ENCODE measurements at places on chromosomes 2 and 18.

- no peak overlapping the region for H3K4me3 ChIP-seq
- DNase-seq: no peak
- no peaks in the 10 kb centered on the region for H3K36me3 ChIP-seq
- no peak overlapping the region for H3K27ac ChIP-seq
Measured at GRCh38 chr18:6365385-6365784, 49.3 kb downstream of the L3MBTL4 start.

DNA sequence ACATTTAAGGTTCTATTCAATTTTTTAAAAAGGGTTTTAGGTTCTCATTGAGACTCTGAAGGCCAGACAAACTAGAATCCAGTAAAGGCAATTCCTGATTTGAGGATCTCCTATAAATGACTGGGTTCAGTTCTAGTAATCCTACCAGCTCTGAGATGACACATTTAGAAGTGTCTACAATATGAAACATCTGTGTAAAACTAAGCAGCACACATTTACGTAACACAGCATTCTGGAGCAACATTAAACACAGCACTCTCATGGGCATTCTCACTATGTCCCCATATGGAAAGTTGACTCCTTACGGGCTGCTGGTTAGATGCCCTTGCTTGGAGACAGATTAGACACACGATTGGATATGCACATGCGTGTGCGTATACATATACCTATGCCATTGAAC lies 114.4 kb downstream of the ZNF385B start:
- no peak overlapping the region for H3K27ac ChIP-seq
- H3K36me3 ChIP-seq: no peaks in the 10 kb centered on the region
- H3K27me3 ChIP-seq: no peaks in the 10 kb centered on the region

DNA sequence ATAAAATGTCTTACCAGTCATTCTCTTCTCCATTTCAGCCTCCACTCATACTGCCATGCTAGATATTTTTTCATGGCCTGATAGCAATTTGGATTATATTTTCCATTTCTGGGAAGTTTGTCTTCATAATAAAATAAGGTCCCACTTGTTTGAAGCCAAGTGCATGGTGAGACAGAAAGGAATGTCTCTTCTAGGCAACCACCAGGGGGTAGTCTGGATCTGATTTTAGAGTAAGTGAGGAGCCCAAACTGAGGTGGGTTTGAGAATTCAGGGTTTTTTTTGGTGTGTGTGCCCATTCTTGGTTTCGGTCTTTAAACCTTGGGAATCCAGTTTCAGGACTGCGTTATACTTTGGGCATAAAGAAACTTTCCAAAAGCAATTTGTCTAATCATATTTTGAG lies 315.5 kb downstream of the RPRM start:
- no peaks in the 10 kb centered on the region for H3K36me3 ChIP-seq
- H3K27me3 ChIP-seq: no peaks in the 10 kb centered on the region
- H3K27ac ChIP-seq: no peak overlapping the region

DNA sequence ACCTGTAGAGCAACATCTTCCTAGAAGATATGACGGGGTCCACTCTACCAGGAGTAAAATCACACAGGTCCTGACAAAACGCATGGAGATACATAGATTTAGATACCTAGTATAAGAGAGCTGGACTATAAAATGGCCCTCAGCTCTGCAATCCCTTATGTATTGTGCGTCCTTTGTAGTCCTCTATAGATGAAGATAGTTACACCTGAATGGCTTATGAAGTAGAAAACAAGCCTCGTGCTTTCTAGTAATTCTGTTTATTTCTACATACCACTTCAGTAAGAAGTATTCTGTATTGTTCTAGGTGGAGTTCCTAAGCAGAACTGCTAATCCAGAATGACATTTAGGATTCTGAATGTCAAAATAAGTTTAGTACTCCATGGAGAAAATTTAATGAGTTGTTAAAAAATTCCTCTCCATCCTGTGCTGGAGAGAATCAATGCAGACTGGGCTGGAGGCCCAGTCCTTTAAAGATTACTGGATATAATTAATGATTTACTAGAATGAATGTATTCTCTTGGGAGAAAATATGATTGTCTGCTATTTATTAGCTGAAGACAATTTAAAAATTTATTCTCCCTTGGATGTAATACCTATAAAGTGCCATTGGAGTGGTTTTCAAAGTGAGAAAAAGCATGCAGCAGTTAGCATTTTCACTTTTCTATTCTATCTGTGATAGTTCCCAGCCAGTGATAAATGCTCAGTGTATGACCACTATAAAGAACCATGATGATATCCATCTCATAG lies 147.3 kb upstream of the UNC80 start:
- no peak overlapping the region for H3K27ac ChIP-seq
- H3K4me1 ChIP-seq: no peaks in the 10 kb centered on the region
- no peaks in the 10 kb centered on the region for H3K36me3 ChIP-seq
- DNase-seq: no peak
- H3K27me3 ChIP-seq: no peaks in the 10 kb centered on the region
- no peak overlapping the region for H3K4me3 ChIP-seq

GRCh38 chr2:60352491-60353405 lies 200.7 kb downstream of the BCL11A start:
- H3K27me3 ChIP-seq: peaks cover 6% of the 10 kb centered on the region
- DNase-seq: no peak
- no peaks in the 10 kb centered on the region for H3K36me3 ChIP-seq
- no peak overlapping the region for H3K27ac ChIP-seq

DNA sequence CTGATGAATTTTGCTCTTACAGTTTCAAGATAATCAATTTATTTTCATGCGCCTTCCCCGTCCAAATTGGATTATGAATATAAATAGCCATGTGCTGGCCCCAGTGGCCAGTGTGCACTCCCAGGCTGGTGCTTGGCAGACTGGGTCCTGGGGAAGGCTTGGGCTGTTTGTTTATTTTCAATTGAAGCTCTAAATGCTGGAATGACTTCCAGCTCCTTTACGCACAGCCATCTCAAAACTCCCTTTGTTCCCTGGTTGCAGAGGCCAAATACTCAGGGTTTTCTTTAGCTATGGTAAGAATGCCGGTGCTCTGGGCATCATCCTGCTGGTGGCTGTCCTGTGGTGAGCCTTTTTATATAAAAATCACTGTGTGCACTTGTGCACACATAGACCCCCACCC lies 131.5 kb downstream of the PRKCE start:
- no peak for DNase-seq
- no peaks in the 10 kb centered on the region for H3K27me3 ChIP-seq
- no peaks in the 10 kb centered on the region for H3K36me3 ChIP-seq

DNA sequence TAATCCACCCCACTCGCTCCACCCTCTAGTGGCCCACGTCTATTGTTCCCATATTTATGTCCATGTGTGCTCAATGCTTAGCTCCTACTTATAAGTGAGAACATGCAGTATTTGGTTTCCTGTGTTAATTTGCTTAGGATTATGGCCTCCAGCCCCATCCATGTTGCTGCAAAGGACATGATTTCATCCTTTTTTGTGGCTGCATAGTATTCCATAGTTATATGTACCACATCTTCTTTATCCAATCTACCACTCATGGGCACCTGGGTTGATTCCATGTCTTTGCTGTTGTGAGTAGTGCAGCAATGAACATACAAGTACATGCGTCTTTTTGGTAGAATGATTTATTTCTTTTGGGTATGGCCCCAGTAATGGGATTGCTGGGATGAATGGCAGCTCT lies 319.9 kb downstream of the DYSF start:
- H3K36me3 ChIP-seq: no peaks in the 10 kb centered on the region
- no peak overlapping the region for H3K4me3 ChIP-seq
- H3K4me1 ChIP-seq: no peaks in the 10 kb centered on the region
- H3K27me3 ChIP-seq: no peaks in the 10 kb centered on the region

GRCh38 chr2:39368846-39369245 lies 68.2 kb downstream of the MAP4K3 start:
- no peak overlapping the region for H3K27ac ChIP-seq
- H3K36me3 ChIP-seq: peaks cover 49% of the 10 kb centered on the region
- no peak for DNase-seq
- peaks cover 18% of the 10 kb centered on the region for H3K4me1 ChIP-seq
- H3K4me3 ChIP-seq: no peak overlapping the region

DNA sequence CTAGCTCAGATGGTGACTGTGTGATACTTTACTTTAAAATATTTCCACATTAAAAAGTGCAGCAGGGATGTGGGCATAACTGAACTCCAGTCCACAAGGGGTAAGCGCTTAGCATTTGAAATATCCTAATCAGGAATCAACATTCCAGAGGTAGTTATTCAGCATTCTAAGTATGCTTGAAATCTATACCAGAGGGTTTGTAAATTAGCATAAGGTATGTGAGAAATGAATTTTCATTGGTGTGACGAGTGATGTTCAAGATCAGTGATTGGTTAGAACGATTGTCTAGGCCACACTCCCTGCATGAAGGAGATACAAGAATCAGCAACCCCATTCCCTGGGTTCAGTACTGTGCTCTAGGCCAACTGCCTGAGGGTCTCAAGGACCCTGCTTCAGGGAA lies 42.6 kb downstream of the MAPK4 start:
- no peak overlapping the region for H3K4me3 ChIP-seq
- no peak for DNase-seq
- no peak overlapping the region for H3K27ac ChIP-seq
- H3K4me1 ChIP-seq: no peaks in the 10 kb centered on the region
- no peaks in the 10 kb centered on the region for H3K36me3 ChIP-seq

DNA sequence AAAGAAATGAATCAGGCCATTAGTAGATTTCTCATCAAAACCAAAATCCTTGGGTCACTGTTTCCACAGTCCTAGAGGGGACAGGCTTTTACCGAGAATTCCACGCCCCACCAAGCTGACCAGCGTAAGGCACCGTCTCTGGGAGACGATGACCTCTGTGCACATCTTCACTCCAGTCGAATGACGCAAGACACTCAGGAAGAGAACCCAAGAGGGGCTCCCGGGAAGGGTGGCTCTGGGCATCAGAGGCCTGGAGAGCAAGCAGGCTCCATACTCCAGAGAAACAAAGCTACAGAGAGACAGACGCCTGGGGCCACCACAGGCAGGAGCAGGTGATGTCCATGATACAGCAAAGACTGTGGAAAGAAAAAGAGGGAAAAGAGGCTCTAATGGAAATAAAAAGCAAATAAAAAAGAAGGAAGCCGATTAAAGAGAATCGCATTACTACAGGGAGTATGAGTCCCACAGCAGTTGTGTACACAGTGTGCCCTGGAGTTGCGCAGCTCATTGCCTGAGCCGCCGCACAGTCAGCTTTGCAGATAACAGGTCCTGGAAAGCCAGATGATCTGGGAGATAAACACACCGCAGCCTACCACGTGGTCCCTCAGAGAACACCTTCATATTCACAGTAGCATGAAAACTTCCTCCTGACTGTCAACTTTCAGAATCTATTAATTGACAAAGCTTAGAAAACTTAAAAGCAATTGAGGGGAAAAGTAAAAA lies 572.7 kb upstream of the SALL3 start:
- peak overlapping the region; percentile 2 for H3K4me3 ChIP-seq
- peaks cover 14% of the 10 kb centered on the region for H3K4me1 ChIP-seq
- H3K27ac ChIP-seq: no peak overlapping the region
- no peak for DNase-seq
- no peaks in the 10 kb centered on the region for H3K36me3 ChIP-seq

DNA sequence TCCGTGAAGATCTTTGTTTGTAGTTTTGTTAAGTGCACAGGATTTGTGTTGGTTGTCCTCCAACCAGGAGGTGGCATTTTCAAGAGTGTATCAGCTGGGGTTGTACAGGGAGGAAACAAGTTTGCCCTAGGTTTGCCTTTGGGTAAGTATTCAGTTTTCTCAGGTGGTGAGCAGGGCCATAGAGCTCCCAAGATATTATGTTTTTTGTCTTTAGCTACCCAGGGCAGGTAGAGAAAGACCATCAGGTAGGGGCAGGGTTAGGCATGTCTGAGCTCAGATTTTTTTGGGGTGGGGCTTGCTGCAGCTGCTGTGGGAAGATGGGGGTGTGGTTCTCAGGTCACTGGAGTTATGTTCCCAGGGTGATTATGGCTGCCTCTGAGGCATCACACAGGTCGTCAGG lies 191.6 kb downstream of the DCDC2C start:
- no peaks in the 10 kb centered on the region for H3K4me1 ChIP-seq
- no peaks in the 10 kb centered on the region for H3K27me3 ChIP-seq
- DNase-seq: no peak
- H3K36me3 ChIP-seq: no peaks in the 10 kb centered on the region
- no peak overlapping the region for H3K27ac ChIP-seq
- H3K4me3 ChIP-seq: no peak overlapping the region

- H3K27ac ChIP-seq: no peak overlapping the region
- H3K4me3 ChIP-seq: no peak overlapping the region
- no peak for DNase-seq
- H3K4me1 ChIP-seq: peaks cover 8% of the 10 kb centered on the region
Measured at GRCh38 chr2:1091895-1092585, 141.4 kb downstream of the SNTG2 start.

DNA sequence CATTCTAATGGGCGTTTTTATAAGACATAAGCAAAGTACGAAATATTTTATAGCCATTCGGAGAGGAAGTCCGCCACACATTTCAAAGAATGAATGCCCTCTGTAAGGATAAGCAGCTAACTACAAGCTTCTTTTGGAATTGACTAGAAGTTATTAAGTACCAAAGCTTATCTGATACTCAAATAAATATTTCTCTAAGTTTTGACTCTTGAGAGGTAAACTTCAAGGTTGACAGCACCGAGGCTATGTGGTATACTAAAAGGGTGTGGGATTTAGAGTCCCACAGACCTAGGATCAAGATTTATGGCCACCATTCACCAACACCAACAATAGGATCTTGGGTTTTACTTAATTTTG lies 48.1 kb upstream of the MSH2 start:
- no peaks in the 10 kb centered on the region for H3K36me3 ChIP-seq
- no peak overlapping the region for H3K27ac ChIP-seq
- H3K4me3 ChIP-seq: no peak overlapping the region
- H3K4me1 ChIP-seq: no peaks in the 10 kb centered on the region
- no peaks in the 10 kb centered on the region for H3K27me3 ChIP-seq
- DNase-seq: no peak

DNA sequence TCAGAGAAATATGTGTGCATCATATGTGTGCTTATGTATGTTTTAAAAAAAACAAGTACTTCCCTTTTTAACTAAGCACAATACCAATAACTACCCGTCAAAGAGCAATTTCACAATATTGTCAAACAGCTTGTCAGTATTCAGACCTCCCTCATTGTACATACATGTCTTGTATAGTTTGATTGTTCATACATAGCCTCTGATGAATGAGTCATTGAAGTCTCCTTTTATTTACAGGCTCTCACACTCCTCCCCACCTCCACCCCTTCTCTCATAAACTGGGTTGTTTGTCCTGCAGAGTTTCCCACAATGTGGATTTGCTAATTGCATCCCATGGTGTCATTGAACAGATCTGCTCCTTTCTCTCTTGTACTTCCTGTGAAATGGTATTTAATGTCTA lies 132.8 kb upstream of the L3MBTL4 start:
- no peak for DNase-seq
- H3K36me3 ChIP-seq: no peaks in the 10 kb centered on the region
- no peaks in the 10 kb centered on the region for H3K27me3 ChIP-seq
- H3K4me1 ChIP-seq: no peaks in the 10 kb centered on the region
- no peak overlapping the region for H3K4me3 ChIP-seq
- H3K27ac ChIP-seq: no peak overlapping the region

DNA sequence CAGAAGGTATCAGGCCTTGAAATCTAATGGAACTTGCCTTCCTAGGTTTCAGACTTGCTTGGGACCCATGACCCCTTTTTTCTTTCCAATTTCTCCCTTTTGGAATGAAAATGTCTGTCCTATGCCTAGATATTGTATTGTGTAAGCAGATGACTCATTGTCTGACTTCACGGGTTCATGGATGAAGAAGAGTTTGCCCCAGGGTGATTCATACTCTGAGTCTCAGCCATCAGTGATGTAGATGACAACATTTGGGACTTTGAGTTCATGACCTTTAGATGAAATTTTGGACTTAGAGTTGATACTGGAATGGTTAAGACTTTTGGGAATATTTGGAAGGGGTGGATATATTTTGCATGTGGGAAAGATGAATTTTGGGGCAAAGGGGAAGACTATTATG lies 11.2 kb upstream of the SCYGR5 start:
- no peak overlapping the region for H3K27ac ChIP-seq
- DNase-seq: no peak
- peaks cover 3% of the 10 kb centered on the region for H3K4me1 ChIP-seq
- H3K27me3 ChIP-seq: peaks cover 5% of the 10 kb centered on the region
